Thymus (tissue), 14 donors: ENCODE measurements at places on chromosomes 2 and 18.

DNA sequence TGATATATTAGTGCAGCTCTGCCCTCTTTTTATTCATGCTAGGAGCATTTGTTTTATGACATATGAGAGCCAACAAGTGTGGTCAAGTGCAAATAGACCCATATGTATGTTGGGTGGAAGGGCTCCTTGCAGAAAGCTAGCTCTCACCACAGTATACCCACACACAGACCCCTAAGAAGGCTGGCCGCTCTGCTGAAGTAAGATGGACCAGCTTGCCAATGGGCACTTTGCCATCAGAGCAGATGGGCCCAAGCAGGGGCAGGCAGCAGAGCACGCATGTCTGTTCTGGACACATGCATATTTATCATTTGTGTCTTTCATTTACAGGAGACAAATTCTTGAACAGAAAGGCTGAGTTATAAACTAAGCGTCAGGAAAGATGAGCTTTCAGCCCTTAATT lies 187.5 kb upstream of the DTNA start:
- no peaks in the 10 kb centered on the region for H3K27me3 ChIP-seq
- H3K4me3 ChIP-seq: no peak overlapping the region
- H3K36me3 ChIP-seq: no peaks in the 10 kb centered on the region
- no peaks in the 10 kb centered on the region for H3K4me1 ChIP-seq

DNA sequence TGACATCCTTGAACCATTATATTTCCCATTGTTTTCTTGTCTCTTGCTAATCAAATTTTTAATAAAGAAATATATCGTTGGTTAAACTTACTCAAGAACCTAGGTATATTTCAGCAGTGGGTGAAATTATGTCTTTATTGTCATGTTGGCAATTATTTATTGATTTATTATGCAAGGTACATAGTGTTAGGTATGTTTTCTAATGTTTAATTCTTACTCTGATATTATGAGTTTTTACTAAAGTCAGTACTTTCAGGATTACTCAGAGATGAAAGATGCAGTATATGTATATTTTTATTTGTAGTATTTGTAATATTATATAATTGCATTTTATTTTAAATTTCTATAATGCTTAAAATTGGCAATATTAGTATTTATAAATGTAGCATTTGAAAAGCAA lies 46.9 kb downstream of the PSMD14 start:
- H3K4me3 ChIP-seq: no peak overlapping the region
- H3K4me1 ChIP-seq: no peaks in the 10 kb centered on the region
- H3K27me3 ChIP-seq: no peaks in the 10 kb centered on the region

GRCh38 chr2:113214141-113214540 lies 40.4 kb downstream of the PSD4 start:
- no peaks in the 10 kb centered on the region for H3K27me3 ChIP-seq
- peaks cover 3% of the 10 kb centered on the region for H3K36me3 ChIP-seq
- H3K27ac ChIP-seq: no peak overlapping the region
- H3K4me3 ChIP-seq: no peak overlapping the region

- H3K4me1 ChIP-seq: peaks cover 8% of the 10 kb centered on the region
- H3K4me3 ChIP-seq: no peak overlapping the region
These were observed 66.7 kb upstream of the RPL31 start for GRCh38 chr2:100935372-100935752.
